ENCODE measurements at places on chromosomes 2 and 18.

DNA sequence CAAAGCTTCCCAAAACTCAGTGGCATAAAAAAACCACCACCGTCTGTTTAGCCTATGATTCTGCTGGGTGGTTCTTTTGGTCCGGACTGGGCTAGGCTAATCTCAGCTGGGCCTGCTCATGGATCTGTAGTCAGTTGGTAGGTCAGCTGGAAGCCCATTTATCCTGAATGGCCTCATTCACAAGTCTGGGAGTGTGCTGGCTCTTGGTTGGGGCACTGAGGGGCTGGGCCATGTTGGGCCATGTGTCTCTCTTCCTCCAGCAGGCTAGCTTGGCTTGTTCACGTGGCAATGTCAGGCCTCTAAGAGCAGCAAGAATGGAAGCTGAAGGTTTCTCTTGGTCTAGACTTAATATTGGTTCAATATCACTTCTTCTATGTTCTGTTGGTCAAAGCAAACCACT, 95.7 kb upstream of the HS6ST1 start:
- DNase-seq, result no peak

GRCh38 chr2:128605931-128606330, 287.3 kb upstream of the HS6ST1 start:
- DNase-seq, result no peak

DNA sequence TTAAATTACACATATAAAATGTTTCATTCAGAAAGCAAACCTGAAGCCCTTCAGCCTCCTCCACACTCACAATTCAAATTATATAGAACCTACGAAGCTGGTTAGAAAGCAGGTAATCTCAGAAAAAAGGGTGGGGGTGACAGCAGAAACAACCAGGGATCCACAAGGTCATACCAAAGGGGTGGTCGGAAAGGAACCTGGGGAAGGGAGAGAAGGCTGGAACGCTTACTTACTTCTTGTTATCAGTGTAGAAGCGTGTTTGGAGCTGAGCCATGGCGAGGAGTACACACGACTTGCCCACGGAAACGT, 316 bp downstream of the WDR12 start:
- no peak for DNase-seq

DNA sequence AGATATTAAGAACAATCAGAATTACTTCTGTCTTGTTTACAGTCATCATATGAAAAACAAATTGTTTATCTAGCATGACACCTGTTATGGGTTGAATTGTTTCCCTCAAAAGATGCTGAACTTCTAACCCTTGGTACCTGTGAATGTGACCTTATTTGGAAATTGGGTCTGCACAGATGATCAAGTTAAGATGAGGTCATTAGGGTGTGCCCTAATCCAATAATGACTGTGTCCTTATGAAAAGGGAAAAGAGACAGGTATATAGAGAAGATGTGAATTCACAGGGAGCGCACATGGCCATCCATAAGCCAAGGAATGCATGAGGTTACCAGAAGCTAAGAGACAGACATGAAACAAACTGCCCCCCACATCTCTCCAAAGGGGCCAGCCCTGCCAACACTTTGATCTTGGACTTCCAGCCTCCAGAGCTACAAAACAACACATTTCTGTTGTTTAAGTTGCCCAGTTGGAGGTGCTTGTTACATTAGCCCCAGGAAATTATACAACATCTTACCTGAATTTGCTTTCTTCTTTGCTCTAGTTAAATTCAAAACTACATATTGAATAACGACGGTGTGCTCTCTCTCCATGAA, 2.3 kb upstream of the HPCAL1 start:
- peak; percentile 14 for DNase-seq

DNA sequence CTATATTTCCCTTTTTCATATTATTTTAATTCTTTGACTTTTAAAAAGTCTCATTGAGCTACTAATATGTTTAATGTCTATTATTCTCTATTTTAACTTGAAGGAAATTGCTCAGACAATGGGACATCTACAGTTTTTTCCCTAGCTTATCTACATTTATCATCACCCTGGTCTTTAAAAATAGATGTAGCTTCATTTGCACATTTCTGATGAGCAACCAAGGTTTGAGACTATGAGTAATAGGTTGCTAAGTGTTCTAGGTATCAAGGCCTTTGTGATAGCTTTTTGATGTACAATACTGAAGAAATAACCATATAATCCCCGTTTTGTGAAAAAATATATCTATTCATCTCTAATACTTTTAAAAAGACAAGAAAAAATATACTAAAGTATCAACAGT, 47.0 kb downstream of the STAT4 start:
- DNase-seq, result no peak

DNA sequence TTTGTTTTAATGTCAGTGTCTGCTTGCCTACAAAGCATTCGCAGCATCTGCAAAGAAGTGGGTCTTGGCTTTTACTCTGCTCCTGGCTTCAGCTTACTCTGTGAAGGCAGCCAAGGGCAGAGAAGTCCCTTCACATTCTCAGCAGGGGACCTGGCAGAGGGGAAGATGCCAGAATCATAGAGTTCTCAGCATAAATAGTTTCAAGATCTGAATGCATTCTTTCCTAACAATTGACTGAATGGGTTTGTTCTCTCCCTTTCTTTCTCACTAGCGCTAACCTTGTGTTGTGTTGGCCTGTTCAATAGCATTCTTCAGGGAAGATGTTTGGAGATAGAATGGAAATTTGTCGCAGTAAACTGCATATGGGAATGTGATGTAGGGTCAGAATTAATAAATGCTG, 106.9 kb downstream of the FARSB start:
- DNase-seq, result no peak

GRCh38 chr2:40716879-40717278, 265.0 kb upstream of the SLC8A1 start:
- DNase-seq, result no peak

- no peak for DNase-seq
Measured at GRCh38 chr18:6729247-6730091, at the start of gene ARHGAP28. Gene ARHGAP28 (plus strand): TSS chr18:6729716. CDS start chr18:6729822, 106 bp downstream.

DNA sequence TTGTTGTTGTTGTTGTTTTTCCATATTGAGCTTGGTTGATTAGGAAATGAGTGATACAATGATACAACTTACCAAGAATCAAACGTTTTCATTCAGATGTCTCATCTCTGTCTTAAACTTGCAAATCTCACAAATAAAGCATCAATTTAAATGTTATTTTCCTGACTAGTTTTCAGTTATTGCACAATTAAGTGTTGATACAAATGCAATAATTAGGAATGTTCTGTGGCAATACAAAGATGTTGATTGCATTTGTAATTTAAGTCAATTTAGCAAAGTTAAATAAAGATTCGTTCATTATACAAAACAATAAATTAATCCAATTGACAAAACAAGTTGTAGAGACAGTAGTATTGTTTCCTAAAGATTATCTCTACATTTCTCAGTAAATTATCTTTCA, 392.3 kb upstream of the ZNF804A start:
- DNase-seq, result no peak

DNA sequence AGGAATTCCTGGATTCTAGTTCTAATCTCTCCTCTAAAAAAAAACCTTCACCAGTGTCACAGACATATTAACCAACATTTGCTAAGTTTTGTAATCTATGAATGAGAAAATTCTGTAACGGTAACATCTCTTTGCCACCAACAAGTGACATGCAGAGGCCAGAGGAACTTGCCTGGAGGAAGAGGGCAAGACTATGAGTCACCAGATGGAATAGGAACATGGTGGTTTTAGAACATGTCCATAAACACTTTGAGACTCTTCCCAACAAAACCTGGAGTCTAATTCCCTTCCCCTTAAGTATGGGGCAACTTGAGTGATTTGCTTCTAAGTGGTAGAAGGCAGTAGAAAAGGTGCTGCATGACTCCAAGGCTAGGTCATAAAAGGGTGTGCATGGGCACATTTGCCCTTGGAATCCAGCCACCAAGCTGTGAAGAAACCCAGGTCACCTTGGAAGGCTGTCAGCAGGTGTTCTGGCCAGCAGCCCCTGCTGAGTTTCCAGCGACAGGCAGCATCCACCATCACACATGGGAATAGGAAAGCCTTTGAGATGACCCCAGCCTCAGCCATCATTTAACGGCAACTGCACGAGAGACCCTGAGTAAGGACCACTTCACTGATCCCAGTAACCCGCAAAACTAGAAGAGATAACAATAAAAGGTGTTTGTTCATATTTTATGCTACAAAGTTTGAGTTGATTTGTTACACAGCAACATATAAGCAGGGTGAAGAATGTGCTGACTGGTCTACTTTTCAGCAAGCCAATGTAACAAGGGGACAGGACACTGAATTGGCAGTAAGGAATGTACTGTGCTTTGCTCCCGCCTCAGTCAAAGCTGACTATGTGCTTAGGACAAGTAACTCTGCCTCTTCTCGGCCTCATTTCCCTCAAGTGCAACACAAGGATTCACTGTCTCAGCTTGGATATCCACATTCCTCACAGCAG, 90.6 kb downstream of the SKA1 start:
- DNase-seq, result no peak

DNA sequence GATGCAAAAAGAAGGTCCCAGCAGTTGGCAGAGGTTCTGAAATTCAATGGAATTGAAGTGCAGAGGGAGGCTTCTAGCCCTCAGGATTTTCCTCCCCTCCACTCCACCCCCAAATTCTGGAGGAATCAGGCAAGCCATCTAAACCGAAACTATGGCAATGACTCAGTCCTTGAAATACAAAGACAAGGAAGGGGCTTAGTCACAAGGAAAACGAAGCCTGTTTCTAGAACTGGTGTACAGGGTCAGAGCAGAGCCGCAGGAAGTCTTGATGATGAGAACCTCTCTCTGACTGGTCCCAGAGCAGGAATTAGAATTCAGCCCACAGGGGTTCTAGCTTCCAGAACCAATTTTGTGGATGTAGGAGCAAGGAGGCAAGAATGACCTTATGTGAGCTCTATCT, 111.7 kb upstream of the SCN1A start:
- no peak for DNase-seq

- no peak for DNase-seq
Measured at GRCh38 chr18:13076886-13077285, 85.7 kb downstream of the CEP192 start.

DNA sequence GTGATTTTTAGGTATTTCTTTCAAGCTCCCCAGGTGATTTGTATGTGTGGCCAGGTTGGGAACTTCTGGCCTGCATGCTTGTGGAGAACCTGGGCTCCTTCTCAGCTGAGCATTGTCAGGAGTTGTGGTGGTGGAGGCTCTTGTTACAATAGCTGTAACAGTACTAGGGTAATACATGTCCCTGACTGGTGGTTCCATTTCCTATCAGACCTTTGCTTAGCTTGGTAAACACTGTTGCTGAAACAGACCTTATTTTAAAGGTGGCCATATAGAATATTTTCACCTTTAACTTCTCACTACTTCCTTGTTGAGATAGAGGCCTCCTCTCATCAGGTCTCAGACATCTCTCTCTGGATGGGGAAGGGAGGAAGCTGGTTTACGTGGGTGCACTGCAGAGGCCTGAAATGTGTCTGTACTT, 79.2 kb downstream of the SETBP1 start:
- no peak for DNase-seq

GRCh38 chr2:119513832-119514231, 10.5 kb downstream of the SCTR start:
- no peak for DNase-seq

GRCh38 chr2:127100251-127101047, 6.5 kb downstream of the BIN1 start:
- DNase-seq, result no peak

GRCh38 chr2:172094294-172095145, 8.2 kb downstream of the DLX2 start:
- peak; percentile 37 for DNase-seq

- DNase-seq, result no peak
Measured at GRCh38 chr2:42935692-42936671, 143.6 kb upstream of the HAAO start.

DNA sequence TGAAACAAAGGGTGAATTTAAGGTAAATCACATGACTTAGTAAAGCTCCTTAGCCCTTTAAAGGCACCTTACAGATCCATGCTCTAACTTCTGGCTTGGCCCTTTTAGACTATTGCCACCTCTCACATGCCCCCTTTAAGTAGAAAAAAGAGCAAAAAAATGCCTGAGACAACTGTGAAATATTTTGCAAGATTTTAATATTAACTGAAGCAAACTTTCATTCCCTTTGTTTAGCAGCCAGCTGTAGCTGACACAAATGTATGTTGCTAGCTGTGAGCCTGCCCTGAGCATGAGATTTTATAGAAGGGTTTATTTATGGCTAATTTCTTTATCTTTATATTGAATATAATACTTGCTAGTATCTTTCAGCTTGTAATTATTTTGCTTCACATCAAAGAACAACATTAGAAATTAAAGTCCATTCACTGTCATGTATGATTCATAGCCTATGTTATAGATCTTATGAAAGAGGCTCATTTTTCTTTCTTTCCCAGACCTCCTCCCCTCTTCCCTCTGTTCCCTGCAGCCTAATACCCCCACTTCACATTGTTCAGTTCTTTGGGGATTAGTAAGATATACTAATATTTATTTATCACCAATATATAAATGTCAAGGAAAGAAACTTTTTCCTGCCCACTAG, 637.2 kb upstream of the ZEB2 start:
- DNase-seq, result no peak

GRCh38 chr2:35447215-35447614, 908.4 kb upstream of the CRIM1 start:
- DNase-seq, result no peak

- DNase-seq, result no peak
Measured at GRCh38 chr18:70374154-70374553, 85.3 kb downstream of the SOCS6 start.

- DNase-seq, result no peak
Measured at GRCh38 chr2:147355706-147356105, 489.1 kb upstream of the ACVR2A start.

GRCh38 chr2:50748671-50749070, 283.3 kb downstream of the NRXN1 start:
- no peak for DNase-seq

- DNase-seq, result no peak
Measured at GRCh38 chr2:104854498-104855220, 744 bp downstream of the POU3F3 start.

GRCh38 chr2:142044197-142044596, 86.6 kb downstream of the LRP1B start:
- no peak for DNase-seq

- DNase-seq, result no peak
Measured at GRCh38 chr2:30679426-30680088, 127.7 kb downstream of the CAPN13 start.

- DNase-seq, result no peak
Measured at GRCh38 chr2:20589975-20590703, 60.8 kb downstream of the HS1BP3 start.

DNA sequence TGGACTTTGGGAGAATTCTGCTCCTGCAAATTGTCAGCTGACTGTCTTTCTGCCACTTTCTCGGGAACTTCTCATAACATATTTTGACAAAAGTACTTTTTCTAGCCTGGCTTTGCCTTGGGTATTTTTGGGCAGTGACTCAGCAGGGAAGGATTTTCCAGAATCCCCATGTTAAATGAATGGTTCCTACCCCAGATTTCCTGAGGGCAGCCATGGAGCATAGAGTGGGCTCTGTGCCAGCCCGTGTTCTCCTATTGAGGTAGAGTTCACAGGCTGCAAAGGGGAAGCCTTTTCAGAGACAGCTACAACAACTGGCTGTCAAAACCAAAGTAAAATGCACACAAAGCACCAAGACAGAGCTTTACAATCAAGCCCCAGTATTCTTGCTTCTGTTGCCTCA, 59.8 kb downstream of the BMP10 start:
- no peak for DNase-seq

- no peak for DNase-seq
Measured at GRCh38 chr2:222993920-222994650, 57.9 kb upstream of the KCNE4 start.

Measured in stimulated activated naive CD4-positive, alpha-beta T cell (primary cell).